ENCODE measurements at places on chromosomes 2 and 18.

- no peak for DNase-seq
These were observed 7.6 kb downstream of the RFX8 start for GRCh38 chr2:101467306-101467705.

- no peak for DNase-seq
These were observed 26.8 kb upstream of the RTTN start for GRCh38 chr18:70232261-70232660.

DNA sequence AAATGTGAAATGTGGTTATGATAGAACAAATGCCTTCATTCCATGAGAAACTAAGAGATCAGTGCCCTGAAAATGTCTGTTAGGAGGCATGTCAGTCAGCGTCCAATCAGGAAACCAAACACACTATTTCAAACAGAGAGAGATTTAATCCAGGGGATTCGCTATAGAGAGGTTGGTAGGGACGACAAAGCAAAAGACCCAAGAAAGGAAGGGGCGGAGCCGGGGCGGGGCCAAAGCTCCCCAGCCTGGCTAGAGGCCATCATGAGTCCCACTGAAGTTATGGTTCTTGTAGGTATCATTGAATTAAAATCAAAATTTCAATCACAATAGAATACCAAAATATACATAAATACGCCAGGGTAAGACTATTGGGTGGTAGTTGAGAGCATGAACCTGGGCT lies 32.9 kb upstream of the RNF149 start:
- no peak for DNase-seq

DNA sequence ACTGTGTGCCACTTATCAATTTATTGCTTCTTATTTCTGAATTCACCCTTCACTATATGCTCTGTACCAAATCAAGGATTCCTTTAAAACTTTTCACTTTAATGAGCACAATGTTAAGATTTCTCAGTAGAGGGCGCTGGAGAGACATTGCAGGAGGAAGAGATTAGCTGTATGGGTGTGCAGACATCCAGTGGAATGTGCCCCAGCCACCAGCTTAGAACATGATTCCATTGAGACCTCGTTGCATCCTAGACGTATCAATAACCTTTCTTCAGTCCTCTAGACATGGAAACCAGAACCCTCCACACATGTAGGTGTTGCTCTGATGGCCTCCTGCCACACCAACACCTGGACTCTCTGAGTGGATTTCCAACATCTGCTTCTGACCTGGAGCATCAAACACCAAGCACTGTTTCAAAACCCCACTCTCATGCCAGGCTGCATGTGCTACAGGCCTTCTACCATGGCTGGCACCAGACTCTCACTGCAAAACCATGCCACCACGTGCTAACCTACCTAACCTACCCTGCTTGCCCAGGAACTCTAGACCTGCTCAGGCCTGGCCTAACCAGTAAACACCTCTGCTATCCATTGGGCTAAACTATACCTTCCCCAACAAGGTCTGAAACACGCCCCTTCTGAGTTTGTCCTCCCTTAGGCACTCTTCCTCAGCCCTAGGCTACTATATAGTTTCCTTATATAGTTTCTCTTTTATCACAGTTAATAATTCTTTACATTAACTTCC lies 633.2 kb upstream of the PKDCC start:
- DNase-seq = no peak

- no peak for DNase-seq
These were observed 158.1 kb downstream of the METTL4 start for GRCh38 chr18:2412996-2413751.

DNA sequence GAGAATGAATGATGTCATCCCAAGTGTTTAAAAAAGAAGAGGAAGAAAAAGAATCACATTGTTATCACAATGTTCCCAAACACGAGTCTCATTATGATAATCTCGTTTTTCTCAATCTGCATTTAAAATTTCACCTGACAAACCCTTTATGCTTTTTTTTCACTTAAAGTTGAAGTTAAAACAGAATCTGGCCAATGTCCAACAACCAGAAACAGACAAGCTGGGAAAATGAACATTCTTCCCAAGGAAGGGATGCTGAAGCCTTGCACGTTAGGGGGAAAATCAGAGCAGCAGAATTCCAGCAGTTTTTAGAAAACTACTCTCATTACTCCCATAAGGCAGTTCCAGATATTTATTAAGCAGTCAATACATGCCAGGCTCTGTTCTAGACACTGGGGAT lies 245.3 kb downstream of the TMEM182 start:
- no peak for DNase-seq

DNA sequence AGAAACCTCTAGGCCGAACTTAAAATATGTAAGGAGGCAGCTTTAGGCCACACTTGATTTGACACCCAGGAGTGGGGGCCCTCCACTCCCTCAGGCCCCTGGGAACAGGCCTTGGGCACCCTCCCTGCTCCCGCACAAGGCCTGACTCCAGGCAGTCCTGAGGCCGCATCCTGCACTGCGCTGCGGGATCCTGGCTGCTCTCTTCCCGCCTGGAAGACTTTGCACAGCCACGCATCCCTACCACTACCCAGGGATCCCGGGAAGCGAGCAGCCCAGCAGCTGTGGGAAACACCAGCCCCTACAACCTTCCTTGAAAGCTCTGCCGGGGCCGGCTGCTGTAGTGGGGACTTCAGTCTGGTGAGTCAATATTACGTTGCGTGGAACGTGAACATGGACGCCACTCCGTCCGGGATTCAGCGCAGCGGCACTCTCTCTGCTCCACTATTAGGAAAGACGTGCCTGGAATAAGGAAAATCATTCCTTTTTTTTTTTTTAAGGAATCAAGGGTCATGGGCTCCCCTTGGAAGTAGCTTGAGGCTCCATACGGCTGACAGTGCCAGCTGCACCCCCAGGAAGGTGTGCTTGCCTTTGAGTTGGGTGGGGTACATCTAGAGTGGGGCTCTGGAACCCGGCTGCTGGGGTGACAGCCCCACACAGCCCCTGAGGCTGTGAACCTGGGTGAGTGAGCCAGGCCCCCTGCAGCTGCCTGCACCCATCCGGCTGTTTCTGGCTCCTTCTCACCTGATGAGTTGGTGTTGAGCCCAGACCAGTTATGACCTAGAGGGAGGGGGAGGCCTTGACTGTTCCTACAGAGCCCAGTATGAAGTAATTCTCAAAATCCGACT lies 119.2 kb upstream of the TMEM18 start:
- no peak for DNase-seq

- DNase-seq = no peak
These were observed 26.5 kb downstream of the FIGN start for GRCh38 chr2:163709270-163709669.

- DNase-seq = no peak
These were observed 249.4 kb upstream of the HS6ST1 start for GRCh38 chr2:128568106-128568505.

- DNase-seq = no peak
These were observed 396.7 kb downstream of the CDH2 start for GRCh38 chr18:27780061-27780745.

GRCh38 chr2:60383401-60384143 lies 169.9 kb downstream of the BCL11A start:
- DNase-seq = no peak

DNA sequence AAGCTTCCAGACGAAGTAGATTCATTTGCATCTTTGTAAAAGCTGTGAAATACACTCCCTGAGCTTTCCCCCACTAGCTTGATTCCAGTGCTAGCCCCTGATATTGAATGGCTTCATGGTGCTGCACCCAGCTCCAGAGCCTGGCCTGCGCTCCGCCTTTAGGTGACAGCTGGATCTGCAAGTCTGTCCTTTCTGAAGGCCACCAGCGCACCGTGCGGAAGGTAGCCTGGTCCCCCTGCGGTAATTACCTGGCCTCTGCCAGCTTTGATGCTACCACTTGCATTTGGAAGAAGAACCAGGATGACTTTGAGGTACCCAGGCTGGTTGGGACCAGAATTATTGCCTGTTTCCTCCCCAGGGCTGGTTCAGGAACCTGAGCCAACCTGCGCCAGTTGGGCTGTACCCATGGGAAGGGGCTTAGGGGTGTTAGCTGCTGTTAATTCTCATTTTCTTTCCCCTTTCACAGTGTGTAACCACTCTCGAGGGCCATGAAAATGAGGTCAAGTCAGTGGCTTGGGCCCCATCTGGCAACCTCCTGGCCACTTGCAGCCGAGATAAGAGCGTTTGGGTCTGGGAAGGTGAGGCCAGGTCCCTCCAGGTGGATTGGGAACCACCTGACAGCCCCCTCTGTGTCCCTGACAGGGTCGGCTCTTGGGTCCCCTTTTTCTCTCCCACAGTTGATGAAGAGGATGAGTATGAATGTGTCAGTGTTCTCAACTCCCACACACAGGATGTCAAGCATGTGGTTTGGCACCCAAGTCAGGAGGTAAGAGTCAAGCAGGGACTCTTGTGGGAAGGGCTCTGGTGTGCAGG lies 1.3 kb downstream of the CIAO1 start:
- no peak for DNase-seq

DNA sequence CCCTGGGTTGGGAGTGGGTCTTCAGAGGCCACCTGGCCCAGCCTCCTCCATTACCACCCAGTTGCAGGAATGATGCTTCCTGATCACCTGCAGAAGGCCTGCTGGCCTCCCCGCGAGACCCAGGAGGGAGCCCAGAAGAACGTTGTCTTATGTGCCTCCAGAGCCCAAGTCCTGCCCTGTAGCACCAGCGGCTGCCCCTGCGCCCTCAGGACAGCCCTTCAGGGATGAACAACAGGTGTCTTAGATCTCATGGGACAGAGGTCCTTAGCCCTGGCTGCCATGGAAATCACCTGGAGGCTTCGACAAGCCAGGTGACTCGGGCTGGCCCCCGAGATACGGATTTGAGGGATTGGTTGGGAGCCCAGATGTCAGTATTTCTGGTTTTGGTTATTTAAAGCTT lies 278.8 kb downstream of the CELF4 start:
- DNase-seq = no peak

DNA sequence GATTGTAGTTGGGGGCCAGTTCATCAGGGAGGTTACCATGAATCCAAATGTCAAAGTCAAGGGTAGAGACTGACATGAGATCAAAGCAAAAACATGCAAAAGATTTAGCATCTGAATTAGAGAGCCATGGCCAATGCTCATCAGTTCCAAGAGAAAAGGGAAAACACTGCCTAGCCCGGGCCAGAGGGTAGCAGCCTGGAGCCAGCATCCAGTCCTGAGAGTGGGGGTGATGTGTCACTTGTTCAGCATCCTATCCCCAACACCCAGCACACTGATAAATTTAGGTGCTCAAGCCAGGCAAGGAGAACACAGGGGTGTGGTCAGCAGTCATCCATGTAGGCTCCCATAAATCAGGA lies 76.9 kb upstream of the PPP1CB start:
- no peak for DNase-seq

DNA sequence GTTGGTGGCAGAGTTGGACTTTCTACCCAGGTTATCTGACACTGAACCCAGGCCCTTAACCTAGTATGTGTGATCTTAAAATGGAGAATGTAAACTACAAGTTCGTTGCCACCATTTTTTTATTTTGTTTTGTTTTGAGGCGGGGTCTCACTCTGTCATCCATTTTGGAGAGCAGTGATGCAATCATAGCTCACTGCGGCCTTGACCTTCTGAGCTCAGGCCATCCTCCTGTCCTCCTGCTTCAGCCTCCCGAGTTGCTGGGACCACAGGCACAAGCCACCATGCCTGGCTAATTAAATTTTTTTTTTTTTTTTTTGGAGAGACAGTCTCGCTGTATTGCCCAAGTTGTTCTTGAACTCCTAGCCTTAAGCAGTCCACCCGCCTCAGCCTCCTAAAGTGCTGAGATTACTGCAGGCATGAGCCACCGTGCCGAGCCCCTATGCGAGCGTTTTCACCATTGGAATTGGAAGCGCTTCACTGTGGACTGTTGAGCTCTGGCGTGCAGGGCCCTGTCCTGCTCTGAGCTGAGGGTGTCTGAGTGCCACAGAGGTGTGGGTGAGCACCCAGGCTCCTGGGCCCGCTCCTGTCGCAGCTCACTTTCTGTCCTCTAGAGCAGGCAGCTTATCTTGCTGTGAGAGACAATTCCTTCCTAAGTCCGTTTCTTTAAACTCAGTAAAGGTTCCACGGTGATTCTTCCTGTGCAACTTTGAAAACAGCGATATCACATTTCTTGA lies 186.9 kb downstream of the LDLRAD4 start:
- no peak for DNase-seq

- no peak for DNase-seq
These were observed 226.1 kb downstream of the LRRTM1 start for GRCh38 chr2:80078290-80079036.

GRCh38 chr2:60385648-60386047 lies 167.8 kb downstream of the BCL11A start:
- DNase-seq = no peak

- no peak for DNase-seq
These were observed 304.7 kb upstream of the HNMT start for GRCh38 chr2:137659616-137660015.

GRCh38 chr2:238772635-238773297 lies 75.1 kb upstream of the TWIST2 start:
- DNase-seq = no peak

- no peak for DNase-seq
These were observed 251.7 kb downstream of the NDUFA10 start for GRCh38 chr2:239773228-239774141.

GRCh38 chr2:84880645-84881521 lies at the start of gene TRABD2A:
TRABD2A (minus strand) TSS chr2:84881084; CDS start chr2:84881039, 45 bp downstream.
- no peak for DNase-seq

- no peak for DNase-seq
These were observed 90.1 kb upstream of the FAM136A start for GRCh38 chr2:70391988-70392387.

DNA sequence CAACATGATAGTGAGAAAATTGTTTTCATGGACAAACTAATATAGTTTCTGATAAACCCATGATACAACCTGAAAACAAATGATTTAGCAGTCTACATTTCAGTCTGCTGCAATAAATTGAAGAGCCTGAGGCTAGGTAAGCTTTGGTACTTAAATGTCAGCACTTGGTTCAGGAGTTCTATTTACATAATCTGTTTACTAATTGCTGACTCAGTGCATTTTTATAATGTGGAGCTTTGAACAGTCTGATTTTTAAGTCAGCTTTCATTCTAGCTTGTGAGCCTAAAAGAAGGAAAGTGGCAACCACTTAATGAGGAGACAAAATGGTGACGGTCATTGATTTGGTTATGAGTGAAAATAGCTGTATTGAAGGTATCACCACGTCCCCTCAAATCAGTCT lies 488.6 kb downstream of the CPS1 start:
- DNase-seq = no peak

GRCh38 chr2:163474889-163475288 lies 260.9 kb downstream of the FIGN start:
- DNase-seq = no peak

All from nucleus accumbens (tissue), 56 donors.